ENCODE measurements at places on chromosomes 11 and 22. TPM values are rescaled to one million over a fixed set of nuclear protein-coding genes. Genes with fewer than 3 reads are reported as not detected.

GRCh38 chr11:11296434-11296833 is 56.6 kb downstream of the CSNK2A3 start:
- no peak for DNase-seq

Gene IGLL1
- not detected for polyA plus RNA-seq

- DNase-seq: peak; percentile 12
Observed at GRCh38 chr11:123292647-123293046, 97.6 kb upstream of the CLMP start.

Gene DBX1
- polyA plus RNA-seq: not detected

Gene GSTT2
- 0.84 TPM for polyA plus RNA-seq

- DNase-seq: no peak
Observed at GRCh38 chr22:32950366-32950765, 107.8 kb downstream of the SYN3 start.

Gene SYT9
- polyA plus RNA-seq: 0.02 TPM

Gene RAG1
- 0.37 TPM for polyA plus RNA-seq

Gene POU2AF1
- polyA plus RNA-seq: not detected

Gene HPX
- polyA plus RNA-seq: 0.38 TPM

Gene OR56B1
- polyA plus RNA-seq: not detected

Gene YPEL1
- 0.03 TPM for polyA plus RNA-seq

- DNase-seq: no peak
Observed at GRCh38 chr22:11605468-11605981, 3922.5 kb upstream of the OR11H1 start.

GRCh38 chr11:119406005-119406404 is 17.0 kb downstream of the THY1 start:
- no peak for DNase-seq

Gene CNTF
- 0.21 TPM for polyA plus RNA-seq

DNA sequence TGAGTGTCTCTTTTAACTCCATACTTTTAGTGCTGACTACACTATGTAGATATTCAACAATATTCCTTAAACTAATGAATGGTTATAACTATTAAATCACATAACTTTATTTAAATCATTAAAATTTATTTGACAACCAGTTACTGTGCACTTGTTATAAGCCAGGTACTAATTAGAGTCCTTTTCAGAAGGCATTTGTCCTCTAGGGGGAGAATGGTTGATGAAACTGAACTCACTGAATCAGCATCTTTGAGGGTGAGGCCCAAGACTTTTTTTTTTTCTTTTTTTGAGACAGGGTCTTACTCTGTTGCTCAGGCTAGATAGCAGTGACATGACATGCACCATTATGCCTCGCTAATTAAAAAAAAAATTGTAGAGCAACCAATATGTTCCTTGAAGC is 515.6 kb upstream of the CCDC90B start:
- no peak for DNase-seq

GRCh38 chr11:57787920-57788702 is 26.5 kb downstream of the CTNND1 start:
- peak; percentile 96 for DNase-seq

GRCh38 chr11:121237686-121238658 is 54.6 kb upstream of the SC5D start:
- peak; percentile 63 for DNase-seq

DNA sequence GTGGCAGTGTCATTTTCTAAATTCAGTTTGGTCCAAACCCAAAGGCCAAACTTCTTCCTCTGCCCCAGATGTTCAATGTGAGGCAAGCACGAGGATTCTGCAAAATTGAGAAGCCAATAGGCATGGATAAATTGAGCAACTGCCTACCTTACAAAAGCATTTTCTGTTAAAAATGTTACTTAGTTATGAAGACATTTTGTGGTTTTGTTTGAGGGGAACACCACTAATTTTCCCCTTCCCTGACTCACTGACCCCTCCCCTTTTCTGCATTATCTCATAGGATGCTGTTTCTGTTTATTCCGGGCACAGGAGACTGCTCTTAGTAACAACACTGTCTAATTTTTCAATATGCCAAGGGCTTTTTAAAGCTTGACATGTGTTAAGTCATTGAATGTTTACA is 462.8 kb downstream of the INSC start:
- DNase-seq: peak; percentile 1

Gene RAB39A
- polyA plus RNA-seq: not detected

- DNase-seq: no peak
Observed at GRCh38 chr22:50206599-50206998, 5.8 kb downstream of the SELENOO start.

Gene NEAT1
- polyA plus RNA-seq: 119 TPM

GRCh38 chr11:64833198-64833502 is 11.3 kb downstream of the CDC42BPG start:
- DNase-seq: no peak

DNA sequence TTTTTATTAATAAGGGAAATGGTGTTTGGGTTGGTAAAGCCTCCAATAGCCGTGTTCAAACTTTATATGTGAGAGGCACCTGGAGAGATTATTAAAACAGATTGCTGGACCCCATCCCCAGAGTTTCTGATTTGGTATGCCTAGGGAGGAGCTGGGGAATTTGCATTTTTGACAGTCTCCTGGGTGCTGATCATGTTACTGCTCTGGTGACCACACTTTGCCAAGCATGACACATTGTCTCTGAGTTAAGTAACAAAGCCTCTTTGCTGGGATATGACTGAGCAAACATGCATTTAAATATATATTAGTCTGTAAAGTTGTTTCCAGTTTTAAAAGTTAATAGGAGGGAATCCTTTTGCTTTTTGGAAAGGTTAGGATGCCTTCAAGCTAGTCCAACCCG is 140.4 kb downstream of the NAV2 start:
- no peak for DNase-seq

Gene GRIK4
- not detected for polyA plus RNA-seq

Gene GGT5
- not detected for polyA plus RNA-seq

DNA sequence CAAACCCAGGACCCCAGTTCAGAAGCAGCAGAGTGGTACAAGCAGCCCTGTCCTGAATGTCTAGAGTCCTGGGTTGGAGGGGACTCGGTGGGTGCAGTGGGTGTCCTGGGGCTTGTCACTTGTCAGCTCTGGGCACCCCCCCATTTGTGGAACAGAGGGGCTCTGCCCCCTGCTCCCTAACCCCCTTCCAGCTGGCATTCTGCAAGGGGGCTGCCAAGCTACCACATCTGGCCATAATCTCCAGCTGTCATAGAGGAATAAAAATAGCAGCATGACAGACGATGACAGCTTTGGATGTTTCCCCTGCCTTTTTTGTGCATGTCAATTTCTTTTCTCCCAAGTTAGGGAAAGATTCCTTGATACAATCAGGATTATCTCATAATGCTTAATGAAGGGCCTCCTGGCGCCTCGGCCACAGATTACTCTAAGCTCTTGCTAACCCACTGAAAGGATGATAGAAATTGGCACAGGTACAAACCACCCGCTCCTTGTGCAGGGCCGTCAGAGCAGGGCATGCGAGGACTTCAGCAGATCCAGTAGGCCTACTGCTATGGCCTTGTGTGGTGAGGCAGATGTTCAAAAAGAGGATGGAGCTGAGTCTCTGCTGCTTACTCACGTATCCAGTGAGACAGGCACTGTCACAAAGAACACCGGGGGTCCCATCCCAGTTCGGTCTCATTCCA is 83.0 kb downstream of the ISX start:
- DNase-seq: no peak

DNA sequence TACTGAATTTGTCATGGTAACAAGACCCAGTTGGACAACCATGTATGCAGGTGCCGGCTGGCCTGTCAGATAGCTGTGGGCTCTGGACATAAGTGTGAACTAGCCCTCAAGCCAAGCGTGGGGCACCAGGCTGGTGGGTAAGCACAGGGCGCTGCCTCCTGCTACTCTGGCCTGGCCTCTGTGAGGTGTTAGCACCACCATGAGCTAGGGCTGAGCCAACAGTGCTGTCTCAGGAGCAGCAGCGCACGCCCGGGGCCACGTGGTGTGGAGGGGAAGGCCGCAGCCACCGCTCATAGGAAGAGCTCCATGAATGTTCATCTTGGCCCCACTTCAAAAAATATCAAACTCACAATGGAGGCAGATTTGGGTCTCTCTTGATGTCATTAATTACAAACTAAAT is 35.3 kb upstream of the GNB1L start:
- no peak for DNase-seq

Gene TEX54
- polyA plus RNA-seq: not detected

DNA sequence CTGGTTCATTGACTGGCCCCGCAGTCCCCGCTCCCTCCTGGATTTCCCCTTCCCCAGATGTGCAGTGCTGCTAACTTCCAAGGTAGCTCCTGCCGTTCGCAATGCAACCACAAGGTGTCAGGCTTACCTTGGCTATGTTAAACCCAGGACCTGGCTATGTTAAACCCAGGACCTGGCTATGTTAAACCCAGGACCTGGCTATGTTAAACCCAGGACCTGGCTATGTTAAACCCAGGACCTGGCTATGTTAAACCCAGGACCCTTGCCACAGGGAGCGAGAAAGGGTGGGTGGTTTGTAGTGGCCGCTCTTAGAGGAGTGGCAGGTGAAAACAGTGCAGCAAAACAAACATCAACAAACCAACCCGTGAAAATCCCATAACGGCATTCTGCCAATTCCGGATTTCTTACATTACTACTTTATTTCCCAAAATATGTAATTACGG is 2.9 kb upstream of the ADAMTS8 start:
- DNase-seq: peak; percentile 27

GRCh38 chr11:116596346-116597260 is 176.2 kb downstream of the BUD13 start:
- no peak for DNase-seq

Gene TMEM126A
- polyA plus RNA-seq: 69.5 TPM

DNA sequence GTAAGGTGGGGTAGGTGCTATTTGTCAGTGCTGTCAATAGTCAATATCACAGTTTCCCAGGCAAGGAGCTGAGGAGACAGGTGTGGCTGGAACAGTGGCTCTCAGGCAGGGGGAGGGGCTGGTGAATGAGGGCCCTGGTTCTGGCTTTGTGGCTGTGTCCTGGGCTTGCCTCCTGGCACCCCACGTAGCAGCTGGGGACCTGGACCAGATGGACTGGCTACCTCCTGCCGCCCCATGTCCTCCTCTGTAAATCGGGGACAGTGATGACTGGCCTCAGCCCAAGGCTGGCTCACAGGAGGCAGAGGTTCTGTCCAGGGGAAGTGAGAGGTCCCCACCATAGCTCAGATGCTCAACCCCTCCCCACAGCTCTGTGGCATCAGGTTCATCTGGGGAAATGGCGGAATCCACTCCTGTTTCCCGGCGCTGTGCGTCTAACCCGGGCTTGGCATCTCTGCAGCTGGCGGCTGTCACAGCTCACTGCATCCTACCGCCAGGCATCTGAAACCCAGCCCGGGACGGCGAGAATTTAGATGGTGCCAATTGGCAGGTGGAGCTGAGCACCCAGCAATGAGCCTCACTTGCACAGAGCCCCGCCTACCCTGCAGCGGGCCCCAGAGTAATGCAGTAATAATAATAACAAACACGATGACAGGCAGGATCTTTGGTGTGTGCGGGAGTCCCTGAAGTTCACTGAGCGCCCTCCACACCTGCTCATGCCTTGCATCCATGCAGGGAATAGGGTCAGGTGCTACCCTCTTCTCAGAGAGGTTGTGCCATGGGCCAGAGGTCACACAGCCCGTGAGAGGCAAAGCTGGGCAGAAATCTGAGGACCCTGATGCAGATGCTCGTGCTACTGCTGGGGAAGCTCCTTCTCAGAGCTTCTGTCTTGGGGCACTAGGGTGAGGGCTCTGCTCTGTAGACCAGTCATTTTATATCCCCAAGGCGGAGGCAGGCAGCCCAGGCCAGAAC is 27.8 kb upstream of the SHISAL1 start:
- DNase-seq: no peak

Gene SMC1B
- not detected for polyA plus RNA-seq

DNA sequence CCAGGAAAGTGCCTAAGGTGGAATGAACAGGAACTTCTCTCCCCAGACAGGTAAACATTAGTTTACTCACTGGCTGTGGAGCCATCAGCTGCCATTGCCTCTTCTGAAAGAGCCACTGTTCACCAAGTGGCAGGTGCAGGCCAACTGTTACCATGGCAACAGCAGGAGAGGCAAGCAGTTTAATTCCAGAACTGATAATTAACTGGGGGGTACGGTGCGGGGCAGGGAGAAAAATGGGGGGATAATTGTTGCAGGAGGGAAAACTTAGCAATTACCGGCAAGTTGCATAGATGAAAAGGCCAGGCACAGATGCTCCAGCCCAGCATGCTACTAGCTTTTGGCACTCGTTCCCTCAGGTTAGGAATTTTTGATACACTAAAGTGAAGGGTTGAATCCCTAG is 85.1 kb downstream of the TRIM44 start:
- DNase-seq: no peak

- DNase-seq: no peak
Observed at GRCh38 chr11:25319127-25319526, 822.3 kb downstream of the LUZP2 start.

DNA sequence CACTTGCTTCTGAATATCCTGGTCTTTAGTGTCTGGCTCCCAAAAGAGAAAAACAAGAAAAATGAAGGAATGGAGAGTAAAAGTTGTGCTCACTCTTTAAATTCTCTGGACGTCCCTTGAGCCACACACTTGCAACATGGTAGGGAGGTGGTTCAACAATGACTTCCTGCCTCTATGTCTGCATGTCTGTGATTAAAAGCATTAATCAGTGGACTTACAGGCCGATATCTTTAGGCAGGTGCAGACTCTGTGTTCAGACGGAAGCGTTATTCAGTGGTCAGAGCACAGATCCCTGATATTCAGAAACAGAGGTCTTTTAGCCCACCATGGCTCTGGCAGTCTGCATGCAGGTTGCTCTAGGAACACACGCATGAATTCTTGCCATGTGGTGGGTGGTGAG is 1920.0 kb upstream of the RAG2 start:
- DNase-seq: no peak

GRCh38 chr11:18457450-18457849 is 1.8 kb downstream of the LDHAL6A start:
- DNase-seq: peak; percentile 15

GRCh38 chr22:25403811-25404471 is 160.5 kb upstream of the GRK3 start:
- DNase-seq: no peak

DNA sequence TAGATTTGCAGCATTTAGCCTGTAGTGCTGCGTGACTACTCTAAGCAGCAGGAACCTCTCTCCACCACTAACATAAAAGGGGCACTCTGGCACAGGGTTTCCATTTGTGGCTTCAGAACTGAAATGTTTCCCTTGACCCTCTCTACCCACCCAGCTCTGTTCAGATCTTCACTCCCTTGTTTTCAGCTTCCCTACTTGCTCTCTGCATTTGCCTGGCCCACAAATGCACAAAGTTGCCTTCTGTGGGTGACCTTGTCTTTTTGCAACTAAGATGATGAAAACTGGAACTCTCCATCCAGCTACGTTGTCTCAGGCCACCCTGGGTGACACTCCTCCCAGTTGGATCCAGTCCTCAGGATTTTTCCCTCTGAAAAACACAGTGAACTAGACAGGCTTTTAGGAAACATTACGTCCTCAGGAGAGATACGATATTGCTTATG is 19.8 kb upstream of the PSMA1 start:
- no peak for DNase-seq

DNA sequence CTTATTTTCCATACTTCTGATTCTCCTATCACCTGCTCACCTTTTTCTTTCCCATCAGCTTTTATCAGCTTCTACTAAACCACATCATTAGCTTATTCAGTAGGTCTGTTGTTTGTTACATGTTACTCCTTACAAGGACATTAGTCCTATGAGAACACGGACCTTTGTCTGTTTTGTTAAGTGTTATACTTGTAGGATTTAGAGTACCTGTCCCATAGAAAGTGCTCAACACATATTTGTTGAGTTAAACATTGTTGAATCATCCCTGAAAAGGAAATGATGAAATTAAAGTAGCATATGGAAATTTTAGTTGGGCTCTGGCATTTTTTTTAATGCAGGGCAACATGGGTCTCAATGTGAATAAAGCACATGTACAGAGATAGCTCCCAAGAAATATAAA is 222.1 kb upstream of the CARD18 start:
- peak; percentile 80 for DNase-seq

- no peak for DNase-seq
Observed at GRCh38 chr11:38416141-38416540, 1818.1 kb upstream of the RAG2 start.
